ENCODE measurements at places on chromosomes 1 and 21. TPM values are rescaled to one million over a fixed set of nuclear protein-coding genes. Genes with fewer than 3 reads are reported as not detected.

DNA sequence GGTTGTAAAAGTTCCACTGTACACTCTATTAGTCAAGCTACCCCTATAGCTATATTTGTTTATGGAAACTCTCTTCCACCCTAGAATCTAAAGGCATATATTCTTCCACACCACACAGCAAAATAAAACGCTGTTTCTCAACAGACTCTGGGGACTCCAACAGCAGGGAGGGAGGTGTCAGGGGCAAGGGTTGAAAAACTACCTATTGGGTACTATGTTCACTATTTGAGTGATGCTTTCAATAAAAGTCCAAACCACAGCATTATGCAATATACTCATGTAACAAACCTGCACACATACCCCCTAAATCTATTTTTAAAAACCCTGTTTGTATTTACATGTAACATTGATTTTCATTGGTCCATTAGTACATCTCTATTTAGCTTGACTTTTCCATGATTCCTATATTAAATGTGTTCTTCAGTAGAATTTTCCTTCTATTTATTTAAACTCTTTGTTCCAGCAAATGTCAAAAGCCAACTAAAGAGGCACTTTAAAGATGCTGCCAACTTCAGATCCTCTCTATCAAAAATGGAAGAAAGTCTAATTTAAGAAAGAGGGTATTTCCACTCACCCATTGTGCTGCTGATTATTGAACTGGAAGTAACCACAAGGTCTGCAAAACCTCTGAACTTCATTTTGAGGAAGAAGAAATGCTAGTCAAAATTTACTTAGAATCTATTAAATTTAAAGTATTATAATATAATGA lies 26.2 kb downstream of the RGS7 start:
- no peak for DNase-seq

DNA sequence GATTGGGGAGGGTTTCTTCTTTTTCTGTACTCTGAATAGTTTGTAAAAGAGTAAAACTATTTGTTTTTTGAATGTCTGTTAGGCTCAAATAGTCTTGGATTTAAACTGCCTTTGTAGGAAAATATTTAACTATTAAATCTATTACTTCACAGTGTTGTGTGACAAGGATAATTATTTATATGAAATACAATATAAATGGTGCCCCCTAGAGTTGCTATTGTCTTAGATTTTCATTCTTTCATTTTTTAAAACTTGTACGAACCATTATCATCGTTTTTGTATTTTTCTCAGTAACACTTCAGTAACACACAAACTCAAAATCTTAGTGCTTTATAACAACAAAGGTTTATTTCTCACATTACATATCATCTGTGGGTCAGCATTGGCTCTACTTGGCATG lies 37.4 kb downstream of the C1orf185 start:
- DNase-seq, result no peak

DNA sequence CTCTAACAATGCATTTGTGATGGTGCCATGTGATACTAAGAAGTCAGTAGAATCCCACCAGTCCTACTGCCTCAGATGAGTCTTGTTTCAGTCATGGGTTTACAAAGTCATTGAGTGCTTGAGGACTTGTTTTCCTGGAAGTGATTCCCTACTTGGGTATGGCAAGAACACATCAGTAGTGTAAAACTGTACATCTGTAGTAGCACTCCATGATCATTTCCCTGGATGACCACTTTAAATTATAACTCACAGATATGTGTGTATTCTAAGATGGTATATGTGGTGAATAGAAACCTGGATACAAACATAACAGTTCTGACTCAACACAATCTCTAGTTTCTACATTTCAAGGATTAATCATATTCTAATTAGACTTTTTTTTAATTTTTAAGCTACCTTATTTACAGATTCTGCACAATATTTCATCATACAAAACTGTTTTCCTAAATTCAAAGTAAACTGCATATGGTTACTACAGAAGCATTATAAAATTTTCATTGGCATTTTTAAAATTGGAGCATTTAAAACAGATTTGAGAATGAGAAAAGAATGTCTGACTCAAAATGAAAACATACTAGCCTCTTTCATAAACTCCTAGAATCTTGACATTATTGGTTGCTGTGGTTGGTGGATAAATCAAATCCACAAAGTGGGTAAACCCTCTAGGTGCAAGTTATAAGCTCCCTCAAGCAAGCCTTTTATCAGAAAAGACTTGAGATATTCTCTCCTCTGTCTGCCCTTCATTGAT lies 6.8 kb upstream of the PSMG1 start:
- DNase-seq, result no peak

DNA sequence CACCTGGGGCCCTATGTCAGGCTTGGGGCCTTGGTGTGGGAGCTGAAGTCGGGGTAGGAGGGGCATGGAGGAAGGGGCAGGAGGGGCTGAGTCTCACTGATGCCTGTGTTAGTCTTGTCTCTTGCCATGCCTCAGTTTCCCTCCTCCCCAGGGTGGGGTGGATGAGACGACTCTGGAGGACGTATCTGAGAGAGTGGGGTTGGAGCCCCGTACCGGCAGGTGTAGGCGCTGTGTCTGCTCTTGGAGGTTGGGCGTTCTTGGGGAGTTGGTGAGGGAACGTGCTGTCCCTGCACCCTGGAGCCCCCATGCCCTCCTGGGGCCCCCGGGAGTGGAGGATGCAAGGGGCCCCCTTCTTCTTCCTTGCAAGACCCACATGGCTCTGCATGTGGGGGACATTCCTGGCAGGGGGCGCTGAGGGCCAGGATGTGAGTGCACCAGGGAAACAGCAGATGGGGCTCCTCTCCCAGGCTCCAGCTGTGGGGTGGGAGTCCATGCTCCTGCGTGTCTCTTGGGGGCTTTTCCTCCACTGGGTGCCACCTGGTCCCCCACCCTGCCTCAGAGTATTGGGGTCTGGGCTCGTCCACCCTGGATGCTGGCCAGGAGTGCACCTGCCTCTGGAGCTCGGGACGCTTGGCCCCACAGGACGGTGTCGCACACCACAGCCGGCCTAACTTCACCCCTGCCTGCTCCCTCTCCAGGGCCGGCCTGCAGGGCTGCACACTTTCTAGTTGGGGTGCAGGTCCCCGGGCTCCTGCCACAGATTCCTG lies 1.4 kb upstream of the TNFRSF14 start:
- DNase-seq, result no peak

DNA sequence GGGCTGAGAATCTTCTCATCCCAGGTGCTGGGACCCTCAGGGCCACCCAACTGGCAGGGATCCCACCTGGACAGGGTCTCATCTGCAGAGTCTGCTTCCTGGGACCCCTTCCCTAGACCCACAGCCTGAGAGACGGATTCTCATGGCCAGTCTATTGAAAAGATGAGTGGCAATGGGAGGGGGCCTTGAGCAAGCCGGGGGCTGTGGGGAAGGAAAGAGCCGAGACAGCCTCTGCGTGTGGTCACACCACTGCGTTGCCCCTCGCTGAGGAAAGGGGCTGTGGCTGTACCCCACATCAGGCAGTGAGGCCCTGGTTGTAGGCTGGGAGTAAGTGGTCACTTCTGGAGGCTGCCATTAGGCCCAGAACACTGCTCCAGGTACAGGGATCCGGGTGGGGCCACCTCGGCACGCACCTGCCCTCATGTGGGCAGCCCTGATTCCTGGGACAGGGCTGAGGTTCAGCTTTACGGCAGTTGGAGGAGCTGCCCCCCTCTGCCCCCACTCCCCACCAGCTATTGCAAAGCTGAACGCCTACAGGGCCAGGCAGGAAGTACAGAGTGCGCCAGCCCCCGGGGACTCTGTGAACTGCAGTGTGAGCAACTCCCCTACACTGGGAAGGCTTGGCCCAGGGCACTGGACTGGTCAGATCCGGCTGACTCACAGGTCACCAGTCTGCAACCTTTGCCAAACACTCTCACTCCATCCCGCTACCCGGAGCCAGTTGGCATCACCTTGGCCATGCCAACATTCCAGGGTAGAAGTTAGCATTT lies 106.9 kb downstream of the RIPK4 start:
- DNase-seq, result peak; percentile 91

GRCh38 chr1:168086438-168086837 lies 50.3 kb downstream of the GPR161 start:
- no peak for DNase-seq

DNA sequence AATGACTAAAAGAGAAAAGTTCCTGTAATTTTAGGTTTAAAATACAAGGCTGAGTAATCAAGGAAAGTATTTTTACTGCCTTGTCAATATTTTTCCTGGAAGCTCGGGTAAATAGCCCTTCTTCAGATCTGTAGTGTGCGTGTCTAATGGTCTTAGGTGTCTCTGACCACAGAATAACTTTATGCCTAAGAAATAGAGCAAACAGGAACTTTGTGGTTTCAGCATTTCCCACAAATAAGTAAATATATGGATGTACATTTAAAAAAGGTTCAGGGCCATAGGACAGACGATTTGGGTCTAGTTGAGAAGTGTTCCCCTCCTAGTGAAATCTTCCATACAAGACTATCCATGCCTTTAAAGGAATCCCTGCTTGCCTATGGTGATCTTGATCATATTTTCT lies 107.0 kb downstream of the ZC3H11B start:
- no peak for DNase-seq

DNA sequence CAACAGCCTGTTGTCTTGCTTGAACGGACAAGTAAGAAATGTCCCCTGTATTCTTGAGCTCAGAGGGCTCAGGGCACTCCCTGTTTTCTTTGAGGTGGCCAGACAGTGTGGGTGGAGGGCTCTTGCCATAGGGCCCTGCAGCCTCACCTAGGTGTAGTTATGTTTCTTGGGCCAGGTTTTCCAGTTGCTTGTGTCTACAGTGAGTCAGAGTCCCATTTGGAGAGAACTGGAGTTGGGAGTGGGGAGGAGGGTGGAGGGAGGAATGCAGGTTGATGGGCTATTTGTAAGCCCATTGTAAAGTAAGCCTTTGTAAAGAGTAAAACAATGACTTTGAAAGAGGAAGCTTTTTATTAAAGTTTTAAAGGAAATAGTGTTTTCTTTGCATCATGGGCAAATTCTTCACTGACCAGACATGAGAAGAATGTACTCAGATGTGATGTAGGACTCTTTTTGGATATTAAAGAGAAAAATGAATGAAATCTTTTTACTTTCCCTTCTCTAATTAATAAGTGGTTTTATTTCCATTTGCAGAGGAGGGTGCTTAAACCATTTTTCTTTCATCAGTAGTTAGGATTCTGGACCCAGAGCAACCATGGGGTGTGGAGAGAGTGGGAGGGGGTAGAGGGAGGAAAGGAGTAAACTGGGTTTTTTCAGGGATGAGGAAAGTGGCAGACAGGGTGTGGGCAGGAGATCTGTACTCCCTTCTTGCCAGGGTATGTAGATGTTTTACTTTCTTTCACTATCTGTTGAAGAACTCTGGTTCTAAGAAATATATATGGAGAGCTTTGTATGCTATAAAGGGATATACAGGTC lies 45.1 kb upstream of the MACF1 start:
- no peak for DNase-seq

GRCh38 chr1:111507411-111508201 lies 4.2 kb upstream of the ADORA3 start:
- peak; percentile 92 for DNase-seq

GRCh38 chr1:152182431-152182830 lies 23.4 kb upstream of the RPTN start:
- DNase-seq, result no peak

DNA sequence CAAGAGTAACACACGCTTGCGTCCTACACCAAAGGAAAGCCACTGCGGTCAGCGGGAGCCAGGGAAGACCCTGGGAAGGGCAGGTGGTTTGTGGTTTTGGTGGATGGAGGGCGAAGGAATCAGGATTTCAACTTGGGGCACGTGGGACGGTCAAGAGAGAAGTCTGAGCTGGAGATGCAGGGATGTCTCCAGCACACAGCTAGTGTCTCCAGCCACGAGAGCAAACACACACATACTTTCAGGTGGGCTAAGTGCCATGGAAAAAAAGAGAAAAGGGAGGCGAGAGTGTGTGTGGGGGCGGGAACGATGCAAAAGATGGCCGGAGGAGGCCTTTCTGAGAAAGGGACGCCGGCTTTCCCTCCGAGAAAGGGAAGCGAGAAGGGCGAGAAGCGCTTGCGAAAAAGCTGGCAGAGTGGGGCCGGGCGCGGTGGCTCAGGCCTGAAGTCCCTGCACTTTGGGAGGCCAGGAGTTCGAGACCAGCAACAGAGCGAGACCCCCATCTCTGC lies 1.4 kb upstream of the SRRM1 start:
- DNase-seq, result no peak

- no peak for DNase-seq
Observed at GRCh38 chr1:43529206-43529731, 1.4 kb upstream of the PTPRF start.

- DNase-seq, result no peak
Observed at GRCh38 chr1:222413436-222413835, 134.5 kb downstream of the HHIPL2 start.

- no peak for DNase-seq
Observed at GRCh38 chr1:94863919-94864318, 43.8 kb downstream of the SLC44A3 start.

DNA sequence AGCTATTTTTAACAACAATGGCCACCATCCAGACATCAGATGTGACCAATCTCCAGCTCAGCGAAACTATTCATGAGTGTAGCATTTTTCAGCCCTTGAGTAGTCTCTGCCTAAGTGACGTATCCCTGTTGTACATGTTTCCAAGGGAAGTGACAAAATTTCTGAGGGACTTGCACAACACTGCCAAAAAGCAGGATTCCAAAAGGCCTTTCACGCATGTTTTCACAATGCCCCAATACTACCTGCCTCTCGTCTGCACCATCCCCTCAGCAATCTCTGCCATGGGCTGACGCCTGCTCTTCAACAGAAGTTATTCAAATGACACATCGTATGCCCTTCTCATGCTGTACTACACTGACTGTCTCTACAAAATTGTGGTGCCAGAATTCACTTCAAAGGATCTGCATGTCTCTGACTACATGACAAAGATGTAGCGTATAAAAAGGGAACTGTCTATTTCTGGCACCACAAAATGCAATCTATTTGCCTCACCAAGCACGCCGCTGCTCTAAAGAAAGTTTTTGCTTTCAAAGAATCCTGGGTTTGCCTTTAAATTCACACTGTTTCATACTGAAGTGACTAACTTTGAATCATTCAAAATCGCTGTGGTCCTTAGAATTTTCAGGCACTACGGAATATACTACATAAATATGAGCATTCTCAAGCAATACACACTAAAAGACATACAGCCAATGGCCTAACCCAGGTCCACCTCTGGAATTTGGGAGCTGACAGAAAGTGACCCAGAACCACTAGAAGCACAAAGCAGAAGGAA lies 32.9 kb downstream of the JAK1 start:
- DNase-seq, result no peak

The ZNF648 gene
- total RNA-seq, result not detected

The CD1E gene
- not detected for total RNA-seq

Measured in mesenteric fat pad (tissue), 1 donor.